ENCODE measurements at places on chromosomes 2 and 18.

DNA sequence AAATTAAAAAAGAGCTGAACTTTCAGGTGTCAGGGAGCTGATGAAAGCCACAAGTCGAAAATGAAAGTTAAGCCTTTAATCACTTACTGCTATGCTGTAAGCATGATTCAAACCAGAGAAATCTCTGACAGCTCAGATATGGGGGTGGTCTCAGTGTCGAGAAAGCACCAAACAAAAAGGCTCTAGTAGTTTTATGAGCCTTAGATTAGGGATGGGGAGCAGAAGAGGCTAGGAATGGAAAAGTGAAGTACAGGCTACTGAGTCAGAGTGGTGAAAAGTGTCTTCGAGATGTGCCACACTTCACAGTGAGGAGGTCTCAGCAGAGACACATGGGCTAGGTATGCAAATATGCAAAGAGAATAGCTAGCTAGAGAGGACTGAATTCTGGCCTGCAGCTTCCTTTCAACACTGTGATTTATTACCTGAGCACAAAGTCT lies 482.2 kb downstream of the SPAG16 start:
- DNase-seq: no peak

DNA sequence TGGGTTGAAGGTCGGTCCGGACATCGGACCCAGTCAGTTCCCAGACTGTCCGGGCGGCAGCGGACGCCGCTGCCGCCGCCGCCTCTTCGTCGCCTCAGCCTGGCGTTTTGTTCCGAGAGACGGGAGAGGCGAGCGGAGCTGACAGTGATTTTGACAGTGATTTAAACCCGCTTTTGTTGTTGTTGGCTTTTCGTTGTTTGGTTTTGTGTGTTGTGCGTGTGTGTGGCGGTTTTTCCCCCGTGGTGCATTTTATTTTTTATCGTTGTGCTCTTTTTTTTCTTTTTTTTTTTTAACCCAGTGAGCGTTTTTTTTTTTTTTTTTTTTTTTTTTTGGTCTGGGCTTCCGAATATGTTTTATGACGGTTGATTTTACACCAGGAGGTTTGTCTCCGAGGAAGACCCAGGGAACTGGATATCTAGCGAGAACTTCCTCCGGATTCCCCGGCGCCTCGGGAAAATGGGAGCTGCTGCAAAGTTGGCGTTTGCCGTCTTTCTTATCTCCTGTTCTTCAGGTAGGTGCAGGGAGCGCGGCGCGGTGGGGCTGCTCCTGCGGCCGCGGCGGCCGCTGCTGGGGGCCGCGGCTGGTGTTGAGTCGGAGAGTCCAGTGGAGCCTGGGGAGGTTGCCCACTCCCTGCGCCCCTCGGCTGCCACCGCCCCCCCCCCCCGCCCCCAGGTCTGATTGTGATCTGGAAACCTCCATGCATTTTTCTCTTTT lies at the start of gene ACVR2A:
Gene ACVR2A, plus strand, starts transcription at position 333 of the 714 bp plus-strand sequence. Its CDS starts 124 bp downstream, at position 457.
- DNase-seq: peak; percentile 16

GRCh38 chr2:149375801-149376361 lies 45.5 kb downstream of the LYPD6 start:
- DNase-seq: peak; percentile 72

GRCh38 chr2:207956771-207957170 lies 68.6 kb downstream of the PLEKHM3 start:
- DNase-seq: no peak

DNA sequence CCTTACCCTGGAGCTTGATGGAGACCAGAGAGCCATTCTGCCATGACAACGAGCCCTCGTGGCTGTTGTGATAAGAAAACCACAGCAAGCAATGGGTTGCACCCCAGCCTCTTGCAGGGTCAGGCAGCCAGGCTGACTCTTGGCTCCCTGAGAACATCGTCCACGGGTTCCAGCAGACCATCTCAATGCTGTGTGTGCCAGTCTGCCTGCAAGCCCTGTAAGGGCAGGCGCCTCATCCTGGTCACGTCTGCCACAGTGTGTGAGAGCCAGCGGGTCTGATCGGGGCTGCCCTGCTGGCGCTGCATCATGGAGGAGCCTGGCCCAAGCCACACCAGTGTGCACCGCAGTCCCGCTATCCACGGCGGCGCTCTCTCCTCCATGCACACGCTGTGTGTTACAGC lies 71.0 kb upstream of the MGAT4A start:
- DNase-seq: no peak

- no peak for DNase-seq
These were observed 34.9 kb downstream of the GAD1 start for GRCh38 chr2:170851635-170852034.

DNA sequence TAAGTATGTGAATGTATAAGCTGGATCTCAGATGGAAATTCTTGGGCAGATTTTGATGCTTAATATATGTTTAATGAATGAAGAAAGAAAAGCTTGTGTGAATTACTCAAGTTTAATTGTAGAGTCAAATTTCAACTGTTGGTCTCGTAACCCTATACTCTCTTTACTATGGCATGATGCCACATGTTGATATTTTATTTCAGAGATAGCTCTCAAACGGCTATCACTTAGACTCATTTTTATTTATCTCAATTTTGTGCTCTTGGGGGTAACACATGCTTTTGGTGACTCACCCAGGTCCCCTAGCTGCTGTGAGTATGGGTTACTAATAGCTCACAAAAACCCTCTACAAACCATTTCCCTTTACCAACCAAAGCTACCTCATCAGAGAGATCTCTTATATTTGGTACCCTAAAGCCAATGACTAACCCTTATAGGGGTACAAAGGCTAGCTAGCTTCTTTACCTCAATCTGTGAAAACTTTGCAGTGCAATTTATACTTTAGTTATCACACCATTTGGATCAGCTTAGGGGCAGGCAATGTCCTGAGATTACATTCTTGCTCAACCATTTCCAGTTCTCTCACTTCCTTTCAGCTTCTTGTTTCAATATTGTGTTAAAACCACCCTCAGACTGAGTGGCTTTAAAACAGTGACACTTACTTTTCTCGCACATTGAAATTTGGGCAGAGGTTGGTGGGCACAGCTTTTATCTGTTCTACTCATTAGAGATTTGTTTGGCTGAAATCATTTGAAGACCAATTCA lies 240.3 kb downstream of the CDH7 start:
- no peak for DNase-seq

GRCh38 chr2:132372276-132372675 lies 44.3 kb upstream of the GPR39 start:
- DNase-seq: no peak

- DNase-seq: no peak
These were observed 101.3 kb upstream of the KLHL29 start for GRCh38 chr2:23283653-23284052.

DNA sequence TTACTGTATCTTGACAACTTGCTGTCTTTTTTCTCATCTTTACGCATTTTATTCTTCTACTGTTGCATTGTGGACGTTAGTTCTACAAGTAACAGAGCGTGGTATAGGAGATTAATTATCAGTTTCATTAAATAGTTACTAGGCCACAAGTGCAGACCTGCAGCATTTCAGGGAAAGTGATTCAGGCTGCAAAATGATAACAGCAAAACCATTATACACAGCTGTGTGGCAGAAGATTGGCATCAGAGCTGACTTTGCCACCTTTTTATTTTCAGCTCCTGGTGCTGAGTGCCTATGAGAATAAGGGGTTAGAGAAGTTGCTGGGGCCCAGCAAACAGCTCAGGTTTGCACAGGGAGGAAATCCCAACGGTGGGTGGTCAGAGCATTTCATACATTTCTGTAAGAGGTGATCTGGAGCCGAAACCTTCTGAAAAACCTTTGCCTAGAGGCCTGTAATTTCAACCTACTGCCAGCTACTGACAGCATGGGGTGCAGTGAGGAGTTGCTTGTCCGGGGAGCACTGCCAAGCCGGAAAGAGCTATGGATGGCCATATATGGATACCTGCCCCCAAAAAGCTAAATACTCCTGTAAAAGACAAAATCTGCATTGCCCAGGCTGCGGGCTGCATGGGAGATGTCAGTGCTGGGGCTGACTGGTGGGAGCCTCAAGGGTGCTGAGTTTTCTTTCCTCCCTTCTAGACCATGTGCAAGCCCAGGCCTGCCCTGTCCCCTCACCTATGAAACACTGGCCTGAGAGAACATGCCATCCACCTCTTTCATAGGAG lies 2.7 kb upstream of the CCBE1 start:
- no peak for DNase-seq

- no peak for DNase-seq
These were observed 131.9 kb downstream of the ASB1 start for GRCh38 chr2:238558456-238559099.

Data from stromal cell of bone marrow (primary cell).